Stimulated activated CD8-positive, alpha-beta memory T cell treated with anti-CD3 and anti-CD28 coated beads, Interleukin-12 subunit alpha, Interleukin-12 subunit beta, amount 100 ng/mL, for 4 hours (primary cell): ENCODE measurements at places on chromosomes 11 and 22.

DNA sequence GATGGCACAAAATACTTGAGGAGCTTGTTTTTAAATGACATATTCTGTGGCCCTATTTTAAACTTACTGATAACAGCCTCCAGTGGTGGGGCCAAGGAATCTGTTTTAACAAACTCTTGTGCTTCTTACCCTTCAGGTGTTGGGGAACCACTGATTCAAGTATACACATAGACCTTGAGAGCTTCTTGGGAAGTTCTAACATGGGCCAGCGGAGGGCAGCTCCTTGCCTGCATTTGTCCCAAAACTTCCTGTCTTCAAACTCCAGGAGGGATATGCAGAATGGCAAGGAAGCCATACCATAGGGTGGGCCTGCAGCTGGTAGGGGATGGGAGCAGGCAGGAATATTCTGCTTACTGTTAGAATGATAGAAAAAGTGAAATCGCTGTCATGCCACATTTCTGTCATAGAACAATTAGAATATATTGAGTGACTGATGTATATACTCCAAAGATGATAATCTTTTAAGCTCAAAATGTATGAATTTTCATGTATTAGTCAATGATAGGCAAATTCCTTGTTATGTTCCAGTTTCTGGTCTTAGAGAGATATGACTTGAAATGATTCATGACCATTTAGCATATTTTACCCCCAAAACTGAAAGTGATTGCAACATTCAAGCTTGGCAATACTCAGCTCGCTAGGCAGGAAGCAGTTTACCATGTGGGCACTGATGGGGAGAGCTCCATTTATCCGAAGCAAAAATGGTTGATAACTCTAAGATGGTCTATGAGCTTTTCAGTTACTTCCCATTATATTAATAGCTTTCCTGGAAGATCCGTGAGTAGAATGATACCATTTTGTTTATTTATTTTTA is 9.2 kb downstream of the EXT2 start:
- DNase-seq, result no peak

GRCh38 chr22:17972385-17973191 is 51.8 kb downstream of the MICAL3 start:
- DNase-seq, result no peak

DNA sequence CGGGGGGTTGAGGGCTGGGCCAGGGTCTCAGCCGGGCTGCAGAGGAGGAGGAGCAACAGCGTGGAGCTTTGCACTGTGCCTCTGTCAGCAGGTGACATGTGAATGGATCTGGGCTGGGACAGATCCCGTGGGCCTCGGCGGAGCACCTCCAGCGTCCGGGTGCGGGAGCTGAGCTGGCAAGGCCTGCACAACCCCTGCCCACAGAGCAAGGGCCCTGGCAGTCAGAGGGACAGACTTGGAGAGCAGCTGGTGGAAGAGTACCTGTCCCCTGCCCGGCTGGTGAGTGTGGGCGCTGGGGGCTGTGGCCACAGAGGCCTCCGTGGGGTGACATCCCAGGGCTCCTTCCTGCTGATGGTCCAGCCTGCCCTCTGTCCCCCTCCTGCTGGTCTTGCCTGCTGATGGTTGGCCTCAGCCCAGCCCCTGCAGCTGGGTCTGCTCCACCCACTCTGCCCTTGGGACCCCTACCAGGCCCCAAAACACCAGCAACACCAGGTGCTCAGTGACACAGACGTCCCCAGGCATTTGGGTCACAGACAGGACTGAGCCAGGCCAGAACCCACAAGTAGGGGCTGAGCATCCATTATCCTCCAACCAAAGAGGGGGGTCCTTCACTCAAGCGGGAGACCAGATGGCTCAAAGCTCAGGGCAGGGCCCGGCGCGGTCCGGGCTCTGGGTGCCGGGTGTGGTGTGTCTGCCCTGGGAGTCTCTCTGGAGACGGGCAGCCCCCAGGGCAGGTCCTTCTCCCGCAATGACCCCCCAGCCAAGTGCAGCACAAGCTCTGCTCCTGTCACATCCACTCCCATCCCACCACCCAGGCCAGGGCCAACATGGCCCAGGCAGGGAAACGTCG is 3.5 kb downstream of the LRRC56 start:
- DNase-seq, result no peak

DNA sequence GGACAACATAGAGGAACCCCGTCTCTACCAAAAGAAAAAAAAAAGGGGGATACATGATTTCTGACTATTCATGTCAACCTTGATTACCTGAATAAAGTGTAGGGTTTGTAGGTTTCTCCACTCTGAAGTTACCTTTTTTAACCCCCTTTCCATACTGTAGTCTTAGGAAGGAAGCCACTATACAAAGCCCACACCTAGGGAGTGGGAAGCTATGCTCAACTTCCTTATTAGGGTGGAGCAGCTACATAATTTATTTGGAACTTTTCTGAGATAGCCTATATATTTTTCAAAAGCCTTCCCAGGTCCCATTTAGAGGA is 582 bp upstream of the ATP6V1E1 start:
- no peak for DNase-seq

GRCh38 chr11:13674799-13675509 is 6.5 kb downstream of the FAR1 start:
- no peak for DNase-seq

DNA sequence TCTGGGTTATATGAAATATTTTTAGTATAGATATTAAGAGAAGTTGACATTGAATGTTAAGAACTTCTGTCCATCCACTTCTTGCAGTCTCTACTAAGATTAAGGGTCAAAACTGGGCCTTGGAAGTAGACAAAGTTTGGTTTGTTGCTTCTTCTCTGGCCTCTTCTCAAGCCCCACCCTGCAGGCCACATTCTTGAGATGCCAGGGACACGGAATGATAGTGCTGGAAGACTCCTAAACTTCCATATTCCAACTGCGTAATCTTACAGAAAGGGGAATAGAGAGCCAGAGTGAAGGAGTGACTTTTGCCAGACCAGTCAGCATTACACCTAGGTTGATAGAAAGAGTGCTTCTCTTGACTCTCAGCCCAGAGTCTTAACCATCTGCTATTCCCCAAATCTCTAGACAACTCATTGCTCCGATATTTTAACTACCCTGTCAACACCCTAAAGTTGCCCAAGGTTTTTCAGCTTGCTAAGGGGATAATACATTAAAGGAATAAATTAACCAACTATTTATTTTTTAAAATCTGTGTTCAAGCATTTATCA is 136.4 kb upstream of the SYN3 start:
- no peak for DNase-seq

DNA sequence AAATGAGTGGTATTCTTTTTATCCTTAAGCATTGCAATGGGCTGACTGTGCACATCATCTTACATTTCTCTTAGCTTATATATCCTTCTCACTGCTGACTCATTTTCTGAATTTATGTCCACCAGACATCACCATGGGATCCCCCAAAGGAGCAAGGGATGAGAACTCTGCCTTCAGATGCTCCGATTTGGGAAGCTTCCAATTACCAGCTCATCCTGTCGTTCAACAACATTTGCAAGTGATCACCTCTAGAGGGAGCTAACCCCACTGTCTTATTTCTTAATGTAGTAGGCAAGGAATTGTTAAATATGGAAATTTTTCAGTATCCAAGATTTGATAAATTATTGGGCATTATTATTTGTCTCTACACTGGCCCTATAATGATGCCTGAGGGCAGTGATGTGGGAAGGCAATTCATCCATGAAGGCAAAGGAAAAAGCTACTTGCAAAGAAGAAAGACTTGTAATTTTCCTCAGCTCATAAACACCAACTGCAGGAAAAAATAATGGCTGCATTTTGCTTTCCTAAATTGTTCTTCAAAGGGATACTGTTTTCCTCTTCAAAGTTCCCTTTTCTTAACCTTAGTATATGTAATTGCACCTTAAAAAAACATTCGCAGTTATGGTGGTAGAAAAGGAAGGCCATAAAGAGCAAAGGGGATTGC is 102.4 kb upstream of the FSHB start:
- DNase-seq, result no peak

DNA sequence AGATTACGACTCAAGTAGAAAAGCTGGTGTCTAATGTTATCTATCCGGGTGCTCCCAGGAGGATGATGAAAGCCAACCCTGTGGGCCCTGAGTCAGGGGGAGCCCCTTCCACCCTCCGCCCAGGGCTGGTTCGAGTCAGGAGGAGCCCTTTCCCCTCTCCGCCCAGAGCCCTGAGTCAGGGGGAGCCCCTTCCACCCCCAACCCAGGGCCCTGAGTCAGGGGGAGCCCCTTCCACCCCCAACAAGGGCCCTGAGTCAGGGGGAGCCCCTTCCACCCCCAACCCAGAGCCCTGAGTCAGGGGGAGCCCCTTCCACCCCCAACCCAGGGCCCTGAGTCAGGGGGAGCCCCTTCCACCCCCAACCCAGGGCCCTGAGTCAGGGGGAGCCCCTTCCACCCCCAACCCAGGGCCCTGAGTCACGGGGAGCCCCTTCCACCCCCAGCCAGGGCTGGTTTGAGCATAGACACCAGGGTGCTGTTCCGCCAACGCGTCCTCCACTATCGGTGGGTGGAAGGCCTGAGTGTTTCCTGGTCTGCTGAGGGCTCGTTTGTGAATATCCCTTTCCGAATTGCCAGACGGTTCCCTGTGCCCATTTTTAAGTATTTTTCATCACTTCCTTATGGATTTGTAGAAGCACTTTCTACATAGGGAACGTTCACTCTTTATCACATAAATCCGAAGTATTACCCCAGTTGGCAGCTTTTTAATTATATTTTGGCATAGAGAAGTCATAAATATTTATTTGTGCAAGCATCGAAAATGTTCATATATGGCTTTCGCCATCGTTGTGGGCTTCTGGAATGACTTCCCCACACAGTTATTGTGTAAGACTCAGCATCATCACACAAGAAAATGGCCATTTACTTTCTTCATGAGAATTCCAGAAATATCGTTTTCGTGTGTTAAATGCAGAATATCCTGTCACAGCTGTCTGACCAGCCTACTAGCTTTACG is 380.6 kb downstream of the BRD1 start:
- DNase-seq, result no peak
